CD4-positive, alpha-beta T cell (primary cell): ENCODE measurements at places on chromosomes 2 and 18.
A peak's percentile ranks its signal among the peaks of the same experiment; 100 is the strongest.

- no peak overlapping the region for H3K4me3 ChIP-seq
- H3K36me3 ChIP-seq, result no peaks in the 10 kb centered on the region
- H3K27me3 ChIP-seq, result no peaks in the 10 kb centered on the region
- H3K4me1 ChIP-seq, result no peaks in the 10 kb centered on the region
Observed at GRCh38 chr2:27194538-27195354, 17.1 kb upstream of the ATRAID start.

GRCh38 chr2:10132596-10132995, 10.1 kb downstream of the RRM2 start:
- no peak overlapping the region for H3K4me3 ChIP-seq
- H3K27me3 ChIP-seq, result no peaks in the 10 kb centered on the region
- no peak overlapping the region for H3K27ac ChIP-seq

- no peaks in the 10 kb centered on the region for H3K36me3 ChIP-seq
- no peak for DNase-seq
- no peak overlapping the region for H3K4me3 ChIP-seq
- H3K27me3 ChIP-seq, result no peaks in the 10 kb centered on the region
- peaks cover 18% of the 10 kb centered on the region for H3K4me1 ChIP-seq
Observed at GRCh38 chr18:76468345-76469304, 26.4 kb downstream of the ZNF516 start.

DNA sequence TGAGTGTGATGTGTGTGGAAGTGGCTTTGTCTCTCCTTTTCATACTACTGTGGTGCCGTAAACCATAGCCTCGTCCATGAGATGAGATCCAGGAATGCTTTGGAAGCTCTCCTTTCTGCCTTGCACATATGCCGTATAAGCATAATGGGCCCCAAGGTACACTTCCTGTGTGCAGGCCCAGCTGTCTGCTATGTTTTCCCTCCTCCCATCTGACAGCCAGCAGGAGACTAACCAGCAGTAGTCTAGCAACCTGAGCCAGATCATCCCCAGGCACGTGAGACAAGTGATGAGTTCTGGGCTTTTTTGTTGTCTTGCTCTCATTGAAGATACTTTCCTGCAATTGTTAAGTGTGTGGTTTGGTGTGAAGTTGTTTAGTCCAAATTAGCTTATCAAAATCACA, 555.5 kb upstream of the LRRTM4 start:
- no peaks in the 10 kb centered on the region for H3K36me3 ChIP-seq
- no peaks in the 10 kb centered on the region for H3K27me3 ChIP-seq
- no peak overlapping the region for H3K4me3 ChIP-seq
- DNase-seq, result no peak

GRCh38 chr18:62877411-62878221, 162.3 kb downstream of the PHLPP1 start:
- no peaks in the 10 kb centered on the region for H3K27me3 ChIP-seq
- H3K36me3 ChIP-seq, result no peaks in the 10 kb centered on the region
- no peaks in the 10 kb centered on the region for H3K4me1 ChIP-seq

- H3K27ac ChIP-seq, result no peak overlapping the region
- DNase-seq, result no peak
- no peaks in the 10 kb centered on the region for H3K4me1 ChIP-seq
- no peaks in the 10 kb centered on the region for H3K36me3 ChIP-seq
- no peaks in the 10 kb centered on the region for H3K27me3 ChIP-seq
Observed at GRCh38 chr2:132383956-132384355, 32.6 kb upstream of the GPR39 start.

DNA sequence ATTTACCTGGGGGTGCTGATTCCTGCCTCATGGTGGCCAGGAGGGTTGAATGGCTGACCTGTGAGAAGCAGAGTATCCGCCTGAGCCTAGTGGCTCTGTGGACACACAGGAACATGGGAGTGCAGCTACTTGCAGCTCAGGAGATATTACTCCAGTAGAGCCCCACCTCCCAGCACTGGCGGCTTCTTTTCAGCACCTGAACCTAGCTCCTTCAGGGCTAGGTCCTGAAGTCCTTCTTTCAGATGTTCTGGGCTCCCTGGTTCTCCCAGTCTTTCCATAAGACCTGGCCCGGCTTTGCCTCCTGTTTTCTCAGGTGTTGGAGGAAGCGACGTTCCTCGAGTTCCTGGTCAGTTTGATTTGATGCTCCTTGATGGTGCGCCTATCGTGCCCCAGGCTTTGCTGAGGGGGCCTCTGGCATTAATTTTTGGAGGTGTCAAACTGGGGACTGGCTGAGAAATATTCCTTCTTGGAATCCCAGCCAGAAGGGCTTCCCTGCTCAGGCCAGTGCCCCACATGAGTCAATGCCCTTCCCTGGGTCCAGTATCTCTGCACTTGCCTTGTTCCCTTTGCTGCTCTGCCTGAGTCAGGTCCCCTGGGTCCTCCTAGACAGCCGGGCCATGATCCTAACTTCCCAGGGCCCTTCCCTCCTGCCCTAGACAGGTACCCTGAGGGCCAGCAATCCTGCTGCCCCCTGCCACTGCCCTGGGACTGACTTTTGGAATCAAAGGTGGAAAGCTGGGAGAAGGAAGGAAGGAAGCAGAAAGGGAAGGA, 110.7 kb upstream of the HAAO start:
- no peak for DNase-seq
- no peak overlapping the region for H3K27ac ChIP-seq
- H3K4me1 ChIP-seq, result no peaks in the 10 kb centered on the region

GRCh38 chr2:160388464-160389263, 104.9 kb downstream of the RBMS1 start:
- DNase-seq, result peak; percentile 16
- H3K4me1 ChIP-seq, result peaks cover 75% of the 10 kb centered on the region
- H3K4me3 ChIP-seq, result peak overlapping the region; percentile 11
- H3K27ac ChIP-seq, result no peak overlapping the region
- H3K27me3 ChIP-seq, result no peaks in the 10 kb centered on the region
- H3K36me3 ChIP-seq, result no peaks in the 10 kb centered on the region

- no peak for DNase-seq
- H3K36me3 ChIP-seq, result no peaks in the 10 kb centered on the region
- peaks cover 59% of the 10 kb centered on the region for H3K27me3 ChIP-seq
- H3K4me3 ChIP-seq, result no peak overlapping the region
- H3K4me1 ChIP-seq, result peaks cover 19% of the 10 kb centered on the region
Observed at GRCh38 chr2:104859291-104859765, 5.4 kb downstream of the POU3F3 start.

DNA sequence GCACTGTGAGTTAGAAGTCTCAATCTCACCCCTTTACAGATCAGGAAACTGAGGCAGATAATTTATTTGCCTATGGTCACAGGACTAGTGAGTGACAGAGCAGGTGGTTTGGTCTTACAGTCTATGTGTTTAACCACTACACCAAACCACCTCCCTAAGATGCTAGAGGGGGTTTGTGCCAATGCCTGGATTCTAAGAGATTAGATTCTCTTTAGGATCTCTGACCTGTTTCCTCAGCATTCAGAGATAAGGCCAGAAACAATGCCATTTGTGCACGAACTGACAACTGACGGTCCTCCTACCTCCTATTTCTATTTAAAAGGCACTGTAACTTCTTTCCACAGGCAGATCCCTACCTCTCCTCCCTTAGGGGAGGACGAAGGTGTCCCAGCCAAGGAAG, 2.3 kb upstream of the SLC20A1 start:
- H3K27ac ChIP-seq, result no peak overlapping the region
- no peak for DNase-seq
- no peaks in the 10 kb centered on the region for H3K27me3 ChIP-seq
- H3K4me3 ChIP-seq, result no peak overlapping the region

- no peak overlapping the region for H3K27ac ChIP-seq
- H3K27me3 ChIP-seq, result no peaks in the 10 kb centered on the region
- no peaks in the 10 kb centered on the region for H3K4me1 ChIP-seq
- H3K36me3 ChIP-seq, result no peaks in the 10 kb centered on the region
- no peak overlapping the region for H3K4me3 ChIP-seq
Observed at GRCh38 chr2:142940606-142941223, 63.3 kb downstream of the KYNU start.

DNA sequence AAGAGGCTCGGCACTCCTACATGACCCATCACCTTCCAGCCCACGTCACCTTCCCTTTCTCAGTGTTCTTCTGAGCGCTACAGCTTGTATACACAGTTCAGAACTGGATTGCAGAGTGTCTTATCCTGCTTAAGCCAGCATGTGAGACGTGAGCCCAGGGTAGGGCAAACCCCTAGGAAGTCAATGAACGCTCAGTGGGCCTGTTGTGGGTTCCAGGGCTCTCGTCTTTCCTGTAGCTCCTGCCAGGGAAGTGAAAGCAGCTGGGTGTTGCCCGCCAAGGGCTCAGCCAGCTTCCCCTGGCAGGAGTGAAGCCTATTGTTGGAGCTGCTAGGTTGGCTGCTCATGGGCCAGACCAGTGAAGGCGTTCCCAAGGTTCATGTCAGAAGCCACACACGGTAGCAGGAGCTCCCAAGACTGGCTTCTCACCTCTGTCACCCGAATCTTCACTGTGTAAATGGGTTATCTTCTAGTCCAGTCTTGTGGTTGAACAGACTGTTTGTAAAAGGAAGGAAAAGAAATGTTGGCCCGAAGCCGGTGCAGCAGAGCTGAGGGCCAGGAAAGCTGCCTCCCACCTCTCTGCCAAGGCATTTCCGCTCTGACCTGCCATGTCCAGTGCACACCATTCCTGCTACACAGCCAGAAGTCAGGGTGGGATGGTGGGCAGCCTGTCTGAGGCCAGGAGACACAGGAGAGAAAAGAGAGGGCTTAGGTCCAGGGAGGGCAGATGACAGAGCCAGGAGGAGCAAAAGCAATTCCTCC, 69.6 kb upstream of the RMDN2 start:
- H3K4me3 ChIP-seq, result no peak overlapping the region
- H3K36me3 ChIP-seq, result no peaks in the 10 kb centered on the region
- peaks cover 2% of the 10 kb centered on the region for H3K27me3 ChIP-seq
- no peak for DNase-seq
- peaks cover 23% of the 10 kb centered on the region for H3K4me1 ChIP-seq
- no peak overlapping the region for H3K27ac ChIP-seq

GRCh38 chr2:40591774-40592173, 139.9 kb upstream of the SLC8A1 start:
- H3K4me3 ChIP-seq, result no peak overlapping the region
- H3K36me3 ChIP-seq, result no peaks in the 10 kb centered on the region
- no peaks in the 10 kb centered on the region for H3K27me3 ChIP-seq
- DNase-seq, result no peak
- H3K27ac ChIP-seq, result no peak overlapping the region

DNA sequence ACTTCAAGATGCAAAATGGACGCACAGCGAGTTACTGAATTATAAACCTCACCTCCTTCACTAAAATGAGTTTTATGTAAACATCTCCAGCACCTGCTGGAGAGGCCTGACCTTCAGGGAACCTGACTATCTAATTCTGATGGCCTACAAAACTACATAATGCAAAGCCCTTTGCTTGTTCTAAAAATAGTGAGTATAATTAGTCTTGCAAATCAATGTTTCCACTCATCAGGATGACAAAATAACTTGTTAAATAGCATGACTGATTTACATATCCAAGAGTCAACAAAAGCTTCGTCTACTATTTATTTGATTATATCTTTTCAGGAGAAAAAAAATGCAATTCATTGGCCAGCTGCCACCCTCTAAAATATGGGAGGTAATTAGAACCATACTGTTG, 326.3 kb upstream of the MC4R start:
- H3K27ac ChIP-seq, result no peak overlapping the region
- H3K36me3 ChIP-seq, result no peaks in the 10 kb centered on the region
- no peaks in the 10 kb centered on the region for H3K27me3 ChIP-seq
- no peak for DNase-seq
- H3K4me1 ChIP-seq, result no peaks in the 10 kb centered on the region
- H3K4me3 ChIP-seq, result no peak overlapping the region

GRCh38 chr2:240662681-240663080, 20.0 kb downstream of the AQP12B start:
- no peak overlapping the region for H3K4me3 ChIP-seq
- H3K4me1 ChIP-seq, result no peaks in the 10 kb centered on the region
- H3K27ac ChIP-seq, result no peak overlapping the region
- no peaks in the 10 kb centered on the region for H3K36me3 ChIP-seq
- peaks cover 5% of the 10 kb centered on the region for H3K27me3 ChIP-seq

GRCh38 chr2:210009126-210009525, 6.7 kb downstream of the RPE start:
- H3K4me1 ChIP-seq, result peaks cover 11% of the 10 kb centered on the region
- no peak overlapping the region for H3K27ac ChIP-seq
- no peak overlapping the region for H3K4me3 ChIP-seq
- peaks cover 47% of the 10 kb centered on the region for H3K36me3 ChIP-seq

DNA sequence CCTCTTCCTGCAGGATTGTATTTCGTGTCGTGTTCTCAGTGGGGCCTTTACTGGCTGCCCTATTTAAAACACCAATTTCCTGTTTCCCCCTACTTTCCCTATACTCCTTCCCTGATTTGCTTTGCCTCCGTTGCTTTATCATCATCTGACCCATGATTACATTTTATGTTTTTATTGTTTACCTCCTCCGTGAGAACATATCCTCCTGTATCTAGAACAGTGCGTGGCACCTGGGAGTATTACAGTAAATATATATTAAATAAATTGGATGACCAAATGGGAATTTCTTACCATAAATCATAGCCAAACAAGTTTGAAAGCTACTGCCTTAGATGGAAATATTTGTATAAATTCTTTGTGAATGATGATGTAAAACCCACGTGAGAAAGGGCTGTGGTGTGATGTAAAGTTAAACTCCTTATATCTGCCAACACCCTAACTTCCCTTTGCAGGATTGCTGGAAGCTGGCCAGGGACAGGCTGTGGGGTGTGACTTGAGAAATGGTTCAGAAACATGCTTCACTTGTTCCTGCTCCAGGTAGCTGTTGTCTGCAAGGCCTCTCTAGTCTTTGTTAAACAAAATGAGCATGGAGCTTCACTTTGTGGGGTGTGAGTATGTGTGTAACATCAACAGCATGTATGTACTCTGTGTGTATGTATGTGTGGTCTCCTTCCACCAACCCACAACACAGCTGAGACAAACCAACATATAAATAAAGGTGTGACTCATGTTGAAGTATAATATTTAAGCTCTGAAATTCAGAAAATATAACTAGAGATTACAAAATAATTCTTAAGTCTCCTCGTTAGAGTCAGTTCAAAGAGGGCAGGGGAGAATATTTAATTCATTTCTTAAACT, 40.3 kb downstream of the LHCGR start:
- DNase-seq, result no peak
- H3K27ac ChIP-seq, result no peak overlapping the region
- H3K4me1 ChIP-seq, result no peaks in the 10 kb centered on the region
- H3K27me3 ChIP-seq, result no peaks in the 10 kb centered on the region
- H3K4me3 ChIP-seq, result no peak overlapping the region
- no peaks in the 10 kb centered on the region for H3K36me3 ChIP-seq

- H3K4me1 ChIP-seq, result no peaks in the 10 kb centered on the region
- peaks cover 14% of the 10 kb centered on the region for H3K36me3 ChIP-seq
- H3K4me3 ChIP-seq, result no peak overlapping the region
- H3K27ac ChIP-seq, result no peak overlapping the region
- H3K27me3 ChIP-seq, result no peaks in the 10 kb centered on the region
- DNase-seq, result no peak
Observed at GRCh38 chr18:21672521-21673267, 31.9 kb downstream of the ABHD3 start.
